ENCODE measurements at places on chromosomes 3 and 15.
A peak's percentile ranks its signal among the peaks of the same experiment; 100 is the strongest.

GRCh38 chr15:78944202-78944625, 632 bp downstream of the CTSH start:
- peak; percentile 46 for ATAC-seq

DNA sequence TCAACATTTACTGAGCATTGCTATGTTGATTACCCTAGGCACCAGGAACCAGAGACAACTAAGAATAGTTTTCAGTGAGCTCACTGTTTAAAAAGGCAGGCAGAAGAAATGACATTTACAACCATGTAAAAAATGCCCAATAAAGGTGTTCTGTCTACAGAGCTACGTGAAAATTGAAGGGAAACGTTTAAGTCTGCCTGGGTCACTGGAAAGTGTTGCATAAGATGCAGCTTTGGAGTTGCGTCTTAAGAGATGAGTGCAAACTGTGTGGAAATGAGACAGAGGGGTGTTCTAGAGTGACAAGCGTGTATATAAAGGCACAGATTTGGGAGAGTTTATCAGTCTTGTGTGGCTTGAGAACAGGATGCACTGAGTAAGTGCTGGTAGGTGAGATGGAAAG, 278.7 kb upstream of the GOLGA6L4 start:
- no peak for ATAC-seq

DNA sequence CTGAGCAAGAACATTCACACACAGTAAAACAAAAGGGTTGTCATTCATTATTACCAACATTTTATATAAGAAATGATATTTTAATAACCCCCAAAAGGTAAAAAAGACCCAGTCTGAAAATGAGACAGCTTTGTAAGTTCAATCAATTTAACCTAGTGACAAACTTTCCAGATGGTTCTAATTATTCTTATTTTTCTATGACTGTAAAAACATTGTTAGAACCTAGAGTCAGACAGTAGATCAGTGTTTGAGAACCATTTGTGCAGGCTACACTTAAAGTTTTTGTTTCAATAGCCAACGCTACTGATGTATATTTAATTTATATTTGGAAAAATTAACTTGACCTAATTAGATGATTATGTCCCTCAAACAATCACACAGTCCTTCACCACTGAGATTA, 708.4 kb upstream of the CBLB start:
- ATAC-seq = no peak

DNA sequence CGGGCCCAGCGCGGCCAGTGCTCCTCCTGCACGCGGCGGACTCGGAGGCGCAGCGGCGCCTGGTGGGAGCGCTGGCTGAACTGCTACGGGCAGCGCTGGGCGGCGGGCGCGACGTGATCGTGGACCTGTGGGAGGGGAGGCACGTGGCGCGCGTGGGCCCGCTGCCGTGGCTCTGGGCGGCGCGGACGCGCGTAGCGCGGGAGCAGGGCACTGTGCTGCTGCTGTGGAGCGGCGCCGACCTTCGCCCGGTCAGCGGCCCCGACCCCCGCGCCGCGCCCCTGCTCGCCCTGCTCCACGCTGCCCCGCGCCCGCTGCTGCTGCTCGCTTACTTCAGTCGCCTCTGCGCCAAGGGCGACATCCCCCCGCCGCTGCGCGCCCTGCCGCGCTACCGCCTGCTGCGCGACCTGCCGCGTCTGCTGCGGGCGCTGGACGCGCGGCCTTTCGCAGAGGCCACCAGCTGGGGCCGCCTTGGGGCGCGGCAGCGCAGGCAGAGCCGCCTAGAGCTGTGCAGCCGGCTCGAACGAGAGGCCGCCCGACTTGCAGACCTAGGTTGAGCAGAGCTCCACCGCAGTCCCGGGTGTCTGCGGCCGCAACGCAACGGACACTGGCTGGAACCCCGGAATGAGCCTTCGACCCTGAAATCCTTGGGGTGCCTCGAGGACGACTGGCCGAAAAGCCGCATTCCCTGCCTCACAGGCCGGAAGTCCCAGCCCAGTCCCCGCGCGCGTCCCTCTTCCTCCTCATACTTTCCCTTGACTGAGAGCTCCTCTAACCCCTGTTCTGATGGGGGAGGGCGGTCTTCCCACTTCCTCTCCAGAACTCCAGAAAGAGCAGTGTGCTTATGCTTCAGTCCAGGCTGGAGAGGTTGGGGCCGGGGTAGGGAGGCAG, 1.4 kb upstream of the IL17RC start:
- peak; percentile 56 for ATAC-seq

GRCh38 chr3:52406791-52407510, 38.0 kb downstream of the SEMA3G start:
- ATAC-seq = no peak

DNA sequence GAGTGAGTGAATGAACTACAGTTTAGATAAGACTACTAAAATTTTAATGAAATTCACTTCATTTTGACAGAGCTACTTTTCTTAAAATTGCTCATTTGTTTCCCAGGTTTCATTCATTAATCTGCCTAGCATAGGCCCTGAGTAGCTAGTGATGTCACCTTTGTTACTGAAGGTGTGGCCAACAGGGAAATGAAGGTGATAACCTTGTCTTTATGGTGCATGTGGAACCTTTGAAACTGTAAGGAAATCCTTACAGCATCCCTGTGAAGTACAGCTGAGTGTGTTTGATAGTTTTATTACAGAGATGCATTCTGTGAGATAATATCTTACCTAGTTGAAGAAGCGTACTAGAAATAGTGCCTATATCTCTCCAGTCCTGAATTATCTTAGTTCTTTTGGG, 112.9 kb downstream of the AKAP13 start:
- no peak for ATAC-seq

DNA sequence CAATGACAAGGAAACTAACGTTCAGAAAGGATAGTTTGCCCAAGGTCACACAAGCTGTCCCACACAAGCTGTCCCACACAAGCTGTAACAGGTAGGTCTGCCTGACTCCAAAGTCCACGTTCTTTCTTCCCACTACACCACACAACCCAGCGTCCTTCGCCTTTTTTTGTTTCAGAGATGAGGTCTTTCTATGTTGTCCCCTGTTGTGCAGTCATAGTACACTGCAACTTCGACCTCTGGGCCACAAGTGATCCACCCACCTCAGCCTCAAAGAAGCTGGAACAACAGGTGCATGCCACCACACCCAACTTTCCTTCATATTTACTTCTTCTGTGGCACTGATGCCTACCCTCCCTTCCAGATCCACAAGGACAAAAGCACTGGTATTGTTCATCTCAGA, 21.4 kb downstream of the MB21D2 start:
- no peak for ATAC-seq

GRCh38 chr3:46717447-46718231, at the start of gene PRSS50:
PRSS50 (minus strand) TSS chr3:46717869; CDS start chr3:46717824, 45 bp downstream.
- peak; percentile 29 for ATAC-seq

DNA sequence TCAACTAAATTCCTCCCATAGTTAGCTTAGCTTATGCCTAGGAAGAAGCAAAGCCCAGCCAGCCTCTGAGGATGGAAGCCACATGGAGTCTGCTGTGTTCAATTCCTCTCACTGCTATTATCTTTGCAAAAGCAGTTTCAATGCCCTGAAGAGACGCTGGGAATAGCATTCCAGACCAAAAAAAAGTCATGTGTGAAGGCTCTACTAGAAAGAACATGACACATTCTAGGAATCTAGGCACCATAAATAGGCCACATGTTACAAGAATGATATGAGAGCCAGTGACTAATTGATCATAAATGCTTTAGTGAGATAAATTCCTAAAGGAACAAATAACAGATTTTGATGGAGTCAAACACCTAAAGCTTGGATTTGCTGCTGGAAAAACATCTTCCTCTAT, 800.8 kb downstream of the TUSC7 start:
- no peak for ATAC-seq

- ATAC-seq = peak; percentile 81
Observed at GRCh38 chr3:177742273-177742672, 545.0 kb upstream of the TBL1XR1 start.

- ATAC-seq = peak; percentile 15
Observed at GRCh38 chr15:40087991-40088928, 20.4 kb downstream of the BMF start.

DNA sequence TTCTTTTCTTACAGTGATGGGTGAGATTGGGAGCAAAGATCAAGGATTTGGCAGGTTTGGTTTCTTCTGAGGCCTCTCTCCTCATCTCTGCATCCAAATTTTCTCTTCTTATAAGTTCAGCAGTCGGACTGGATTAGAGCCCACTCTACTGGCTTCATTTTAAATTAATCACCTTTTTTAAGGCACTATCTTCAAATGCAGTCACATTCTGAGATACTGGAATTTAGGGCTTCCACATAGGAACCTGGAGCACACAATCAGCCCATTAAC, 56.5 kb upstream of the PLSCR4 start:
- ATAC-seq = no peak

DNA sequence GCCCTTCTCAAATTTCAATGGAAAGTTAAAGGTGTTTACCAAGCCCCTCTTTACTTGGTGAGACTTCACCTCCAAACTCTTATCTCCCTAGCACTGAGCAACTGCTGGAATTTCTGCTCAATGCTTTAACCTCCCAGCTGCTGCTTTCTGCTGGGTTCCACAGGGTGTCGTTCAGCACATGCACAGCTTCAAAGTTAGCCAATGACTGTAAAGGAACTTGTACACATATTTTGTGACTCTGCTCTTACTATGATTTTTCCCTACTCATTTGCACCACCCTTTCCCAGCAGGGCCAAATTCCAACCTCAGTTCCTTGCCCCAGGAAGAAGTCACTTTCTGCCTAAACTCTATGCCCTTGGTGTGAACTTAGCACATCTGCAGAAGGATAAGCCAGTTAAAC, 89.7 kb downstream of the ULK4 start:
- ATAC-seq = no peak

DNA sequence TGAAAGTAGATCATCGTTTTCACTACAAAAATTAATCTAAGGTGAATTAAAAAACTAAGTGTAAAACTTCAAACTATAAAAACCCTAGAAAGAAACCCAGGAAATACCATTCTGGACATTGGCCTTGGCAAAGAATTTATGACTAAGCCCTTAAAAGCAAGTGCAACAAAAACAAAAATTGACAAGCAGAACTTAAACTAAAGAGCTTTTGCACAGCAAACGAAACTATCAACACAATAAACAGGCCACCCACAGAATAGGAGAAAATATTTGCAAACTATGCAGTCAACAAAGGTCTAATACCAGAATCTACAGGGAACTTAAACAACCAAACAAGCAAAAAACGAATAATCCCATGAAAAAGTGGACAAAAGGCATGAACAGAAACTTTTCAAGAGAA, 302.0 kb downstream of the CHST2 start:
- no peak for ATAC-seq

DNA sequence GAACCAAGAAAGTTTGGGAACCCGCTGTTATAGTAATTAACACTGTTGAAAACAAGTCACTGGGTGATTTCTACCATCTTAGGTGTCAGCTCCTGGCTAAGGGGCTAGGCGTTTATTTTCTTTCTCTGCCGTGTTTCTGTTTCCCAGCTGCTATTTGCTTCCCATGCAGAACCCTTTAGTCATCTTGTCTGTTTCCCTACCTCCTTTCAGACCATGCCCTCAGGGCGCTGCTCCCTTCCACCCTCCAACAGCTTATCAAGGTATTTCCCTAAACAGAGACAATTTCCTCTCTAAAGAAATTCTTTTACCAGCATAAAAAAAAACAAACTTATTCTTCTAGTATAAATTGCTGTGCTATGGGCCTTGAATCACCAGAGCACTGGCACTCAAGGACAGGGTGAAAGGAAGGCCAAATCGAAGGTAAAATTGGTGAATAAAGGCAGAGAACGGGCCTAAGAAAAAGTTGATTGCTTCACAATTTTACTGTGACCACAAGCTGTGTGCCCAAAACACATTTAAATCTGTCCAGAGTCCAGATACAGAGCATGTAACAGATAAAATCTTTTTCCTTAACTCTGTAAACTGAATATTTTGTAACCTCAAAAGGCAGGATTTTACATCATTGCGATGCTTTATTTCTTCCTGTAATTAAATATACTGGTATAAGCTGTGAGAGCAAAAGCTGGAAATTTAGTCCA, 319.2 kb downstream of the ZNF621 start:
- ATAC-seq = no peak

- no peak for ATAC-seq
Observed at GRCh38 chr3:56347219-56347871, 120.9 kb downstream of the ERC2 start.

DNA sequence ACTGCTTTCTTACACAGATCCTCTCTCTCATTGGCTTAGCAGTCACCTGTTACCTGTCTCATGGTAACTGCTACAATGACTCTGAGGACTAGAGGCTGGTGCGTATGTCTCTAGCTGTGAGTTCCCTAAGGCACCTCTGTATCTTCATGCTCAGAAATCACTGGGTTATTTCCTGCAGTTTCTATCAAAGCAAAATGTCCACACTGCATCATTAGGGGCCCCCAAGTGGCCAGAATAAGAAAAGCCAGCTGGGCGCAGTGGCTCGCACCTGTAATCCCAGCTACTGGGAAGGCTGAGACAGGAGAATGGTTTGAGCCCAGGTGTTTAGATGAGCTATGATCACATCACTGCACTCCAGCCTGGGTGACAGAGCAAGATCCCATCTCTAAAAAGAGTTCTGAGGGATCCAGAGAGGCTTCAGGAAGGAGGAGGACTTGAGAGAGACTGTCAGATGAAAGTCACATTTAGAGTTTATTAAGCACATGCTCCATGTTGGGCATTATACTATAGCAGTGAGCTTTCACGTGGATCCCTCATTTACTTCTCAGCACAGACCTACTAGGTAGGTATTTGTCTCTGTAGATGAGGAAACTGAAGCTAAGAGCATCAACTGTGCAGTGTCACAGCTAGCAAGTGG, 2.3 kb upstream of the VPS18 start:
- peak; percentile 20 for ATAC-seq

- no peak for ATAC-seq
Observed at GRCh38 chr15:40427188-40427587, 13.6 kb upstream of the BAHD1 start.

DNA sequence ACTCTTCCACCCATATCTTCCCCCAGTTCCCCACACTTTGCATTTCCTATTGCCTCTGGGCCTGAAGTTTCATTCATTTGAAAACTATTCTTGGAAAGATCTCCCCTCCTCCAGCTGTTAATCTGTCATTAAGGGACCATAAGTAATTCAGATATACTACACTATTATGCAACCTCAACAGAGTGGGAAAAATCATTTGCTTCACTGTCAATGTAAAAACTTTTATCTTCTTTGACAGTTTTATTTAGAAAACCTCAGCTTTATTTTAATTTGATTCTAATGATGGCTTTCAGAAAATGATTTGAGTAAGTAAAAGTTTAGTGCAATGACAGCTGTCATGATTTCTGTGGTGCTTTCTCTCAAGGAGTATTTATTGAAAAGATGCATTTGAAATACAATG, 435.3 kb upstream of the KCNMB2 start:
- no peak for ATAC-seq

GRCh38 chr3:87792534-87793336, 266.1 kb downstream of the CGGBP1 start:
- peak; percentile 34 for ATAC-seq

GRCh38 chr15:68487087-68487843, 55.3 kb upstream of the ITGA11 start:
- ATAC-seq = no peak

- ATAC-seq = no peak
Observed at GRCh38 chr15:51071578-51071977, 23.1 kb downstream of the TNFAIP8L3 start.

GRCh38 chr3:16168211-16168610, 6.3 kb upstream of the GALNT15 start:
- ATAC-seq = no peak

- no peak for ATAC-seq
Observed at GRCh38 chr3:72990701-72991395, 5.8 kb upstream of the PPP4R2 start.
